ENCODE measurements at places on chromosomes 1 and 21.

DNA sequence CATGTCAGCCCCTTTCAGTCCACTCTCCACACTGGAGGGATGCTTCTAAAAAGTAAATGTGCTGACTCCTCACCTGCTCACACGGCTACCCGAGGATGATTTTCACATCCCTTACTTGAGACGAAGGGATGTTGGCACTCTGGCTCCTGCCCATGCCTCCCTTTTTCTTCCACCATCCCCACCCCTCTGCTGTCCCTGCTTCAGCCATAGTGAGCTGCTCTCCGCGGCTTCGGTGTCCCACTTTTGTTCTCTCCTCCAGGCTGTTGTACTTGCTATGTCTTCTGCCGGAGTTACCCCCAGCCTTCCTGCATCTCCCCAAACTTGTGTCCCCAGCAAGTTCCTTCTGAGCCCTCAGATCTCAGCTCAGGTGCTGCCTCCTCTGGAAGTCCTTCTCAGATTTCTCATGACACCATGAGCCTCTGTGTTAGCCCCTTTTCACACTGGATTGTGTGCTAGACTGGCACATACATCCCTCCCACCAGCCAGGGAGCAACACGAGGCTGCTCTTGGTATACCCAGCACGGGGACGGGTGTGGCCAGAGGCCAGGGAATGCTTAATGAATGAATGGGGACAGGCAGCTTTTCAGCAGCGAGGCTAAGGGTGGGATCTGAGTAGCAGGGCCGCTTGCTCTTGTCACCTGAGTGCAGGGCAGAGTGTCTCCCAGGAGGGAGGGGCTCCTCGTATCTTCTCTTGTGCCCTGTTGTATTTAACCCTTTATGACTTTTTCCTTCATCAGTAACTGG is 1.3 kb downstream of the ACOT11 start:
- DNase-seq: no peak

GRCh38 chr21:41466024-41466820 is 40.2 kb downstream of the MX1 start:
- no peak for DNase-seq

DNA sequence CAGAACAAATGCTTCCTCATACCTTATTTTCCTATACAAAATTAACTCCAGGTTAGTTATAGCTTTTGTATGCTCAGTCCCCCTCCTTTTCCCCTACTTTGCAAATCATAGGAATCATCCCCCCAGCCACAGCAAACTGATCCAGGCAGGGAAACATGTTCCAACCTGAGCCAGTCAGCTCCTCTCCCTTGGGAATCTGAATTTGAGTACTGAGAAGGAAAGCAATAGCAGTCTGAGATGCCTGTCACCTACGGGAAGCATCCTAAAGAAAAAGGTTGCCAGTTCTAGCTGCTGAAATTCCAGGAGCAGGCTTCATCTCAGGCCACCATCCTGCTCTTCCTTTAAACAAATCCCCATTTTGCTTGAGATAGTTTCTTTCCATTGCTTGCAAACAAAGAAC is 6.9 kb downstream of the ADSS2 start:
- no peak for DNase-seq

DNA sequence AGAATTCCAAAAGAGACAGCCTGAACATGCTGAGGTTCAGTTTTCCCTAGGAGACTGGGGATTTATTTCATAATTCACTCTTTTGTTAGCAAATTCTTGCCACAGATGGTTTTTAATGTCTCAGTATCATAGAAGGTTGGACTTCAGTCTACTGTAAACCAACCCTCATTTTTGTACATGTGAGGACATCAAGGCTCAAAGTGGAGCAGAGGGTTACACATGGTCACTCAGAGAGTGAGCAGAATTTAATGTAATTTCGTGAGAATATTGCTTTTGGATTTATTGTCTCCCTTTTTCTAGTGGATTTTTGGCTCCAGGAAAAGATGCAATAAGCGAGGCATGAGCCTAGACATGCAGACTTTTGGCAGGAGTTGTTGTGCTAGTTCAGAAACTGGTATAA is 210.8 kb upstream of the JUN start:
- DNase-seq: no peak

DNA sequence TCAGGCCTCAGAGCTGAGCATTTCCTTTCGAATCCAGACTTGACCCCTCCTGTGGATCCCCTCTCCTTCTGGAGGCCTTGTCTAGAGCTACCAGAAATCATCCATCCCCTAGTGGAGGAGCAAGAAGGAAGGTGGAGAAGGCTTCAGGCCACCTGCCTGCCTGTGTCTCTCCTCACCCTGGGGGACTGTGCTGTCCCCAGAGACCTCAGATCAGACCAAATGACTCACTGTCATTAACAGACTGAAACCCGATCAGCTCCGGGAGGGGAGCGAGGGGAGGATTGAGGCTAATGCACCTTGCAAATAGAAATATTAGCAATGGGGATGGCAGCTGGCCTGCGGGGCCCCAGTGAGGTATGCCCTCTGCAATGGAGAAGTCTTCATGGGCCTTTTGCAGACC is 2.1 kb downstream of the MYBPH start:
- DNase-seq: no peak

- DNase-seq: no peak
Measured at GRCh38 chr1:179951383-179952144, 3.0 kb upstream of the CEP350 start.

- DNase-seq: no peak
Measured at GRCh38 chr1:203200916-203201315, 14.4 kb upstream of the CHI3L1 start.

- no peak for DNase-seq
Measured at GRCh38 chr1:9840176-9840575, 16.4 kb upstream of the CLSTN1 start.

DNA sequence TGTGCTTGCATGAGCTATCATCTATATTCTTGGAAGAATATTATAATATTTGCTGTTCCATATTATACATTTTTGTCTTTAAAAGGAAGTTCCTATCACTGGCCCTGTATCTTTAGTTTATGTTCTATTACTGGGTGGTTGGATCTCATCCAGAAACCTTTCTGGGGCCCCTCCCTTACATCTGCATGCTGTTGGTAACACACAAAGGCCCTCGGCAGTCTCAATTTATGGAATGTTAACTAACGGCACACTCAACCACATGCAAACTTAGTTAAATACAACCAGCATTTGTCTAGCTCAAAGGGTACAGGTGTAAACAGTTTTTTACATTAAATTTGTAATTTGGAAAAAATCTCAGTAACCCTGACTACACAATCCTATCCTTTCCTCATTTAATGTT is 9.7 kb upstream of the HYI start:
- no peak for DNase-seq

- no peak for DNase-seq
Measured at GRCh38 chr1:46130121-46130520, 2.3 kb downstream of the PIK3R3 start.

- DNase-seq: no peak
Measured at GRCh38 chr1:183194527-183195141, 8.6 kb downstream of the LAMC2 start.

DNA sequence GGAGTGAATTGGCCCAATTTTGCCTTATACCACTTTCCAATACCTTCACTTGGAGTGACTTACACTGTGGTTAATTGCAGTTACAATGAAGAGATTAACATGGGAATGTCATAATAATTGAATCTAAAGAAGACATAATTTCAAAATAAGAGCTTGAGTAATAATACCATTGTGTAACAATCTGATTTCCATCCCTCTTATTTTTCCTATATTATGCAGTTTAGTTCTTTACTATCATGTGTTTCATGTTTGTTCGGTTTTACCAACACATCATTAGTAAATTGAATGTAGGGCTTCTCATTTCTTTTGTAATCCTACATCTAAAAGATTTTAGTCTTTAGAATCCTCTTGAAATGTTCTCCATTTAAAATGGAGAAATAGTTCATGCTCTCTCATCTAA is 19.2 kb upstream of the XPR1 start:
- no peak for DNase-seq

DNA sequence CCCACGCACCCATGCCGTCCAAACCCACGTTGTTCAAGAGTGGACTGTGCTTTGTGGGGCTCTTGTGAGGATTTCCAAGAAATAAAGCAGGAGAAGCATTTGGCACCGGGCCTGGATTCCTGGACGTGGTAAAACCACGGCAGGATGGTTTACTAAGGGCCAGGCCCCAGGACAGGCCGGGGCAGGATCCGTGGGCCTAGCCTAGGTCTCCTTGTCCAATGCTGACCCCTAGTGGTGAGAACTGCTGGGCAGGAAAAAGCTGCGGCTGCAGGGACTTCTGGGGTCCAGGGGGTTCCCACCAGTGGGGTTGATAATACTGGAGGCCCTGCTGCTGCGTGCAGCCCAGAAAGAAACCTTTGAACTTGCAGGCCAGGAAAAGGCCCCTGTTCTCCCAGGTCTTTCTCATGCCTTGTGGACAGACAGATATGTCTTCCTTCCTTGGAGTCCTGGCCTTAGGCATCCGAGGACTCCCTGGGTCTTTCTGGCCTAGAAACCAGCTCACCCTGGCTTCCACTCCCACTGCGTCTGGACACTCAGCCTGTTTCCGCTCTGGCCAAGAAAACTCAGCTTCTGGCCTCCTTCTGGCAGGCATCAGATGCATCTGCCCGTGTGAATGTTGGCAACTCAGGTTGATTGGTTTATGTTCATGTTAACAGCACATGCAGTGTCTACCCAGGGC is 106.9 kb upstream of the TMEM51 start:
- peak; percentile 9 for DNase-seq

DNA sequence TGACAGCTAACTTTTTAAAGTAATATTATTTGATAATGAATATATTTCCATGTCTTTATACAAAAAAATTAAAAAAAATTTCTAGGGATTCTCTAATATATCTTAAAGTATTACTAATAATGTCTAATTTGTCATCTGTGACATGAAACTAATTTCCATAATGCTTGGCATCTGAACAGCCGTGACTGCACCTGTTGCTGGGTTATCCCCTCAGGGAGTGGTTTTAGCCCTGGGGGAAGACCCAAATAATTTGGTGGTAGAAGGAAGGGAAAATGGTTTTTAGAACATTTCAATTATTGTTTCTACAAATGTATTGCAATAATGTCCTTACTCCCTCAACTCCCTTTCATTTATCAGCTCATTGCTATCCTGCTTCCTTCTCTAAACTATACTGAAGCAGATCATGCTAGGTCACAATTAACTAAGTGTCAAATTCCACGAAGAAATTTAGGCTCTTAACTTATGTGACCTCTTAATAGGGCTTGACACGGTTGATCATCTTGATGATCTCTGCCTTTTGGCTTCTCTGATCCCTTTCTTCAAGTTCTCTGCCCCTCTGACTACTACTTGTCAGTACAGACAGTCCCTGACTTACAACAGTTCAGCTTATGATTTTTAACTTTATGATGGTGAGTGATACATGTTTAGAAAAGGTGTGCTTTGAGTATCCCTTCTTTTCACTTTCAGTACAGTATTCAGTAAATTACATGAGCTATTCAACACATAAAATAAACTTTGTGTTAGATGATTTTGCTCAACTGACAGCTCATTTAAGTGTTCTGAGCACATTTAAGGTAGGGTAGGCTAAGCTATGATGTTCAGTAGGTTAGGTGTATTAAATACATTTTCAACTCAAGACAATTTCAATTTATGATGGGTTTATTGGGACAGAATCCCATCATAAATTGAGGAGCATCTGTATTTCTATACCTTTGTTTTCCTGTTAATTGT is 26.4 kb upstream of the DPH5 start:
- no peak for DNase-seq

DNA sequence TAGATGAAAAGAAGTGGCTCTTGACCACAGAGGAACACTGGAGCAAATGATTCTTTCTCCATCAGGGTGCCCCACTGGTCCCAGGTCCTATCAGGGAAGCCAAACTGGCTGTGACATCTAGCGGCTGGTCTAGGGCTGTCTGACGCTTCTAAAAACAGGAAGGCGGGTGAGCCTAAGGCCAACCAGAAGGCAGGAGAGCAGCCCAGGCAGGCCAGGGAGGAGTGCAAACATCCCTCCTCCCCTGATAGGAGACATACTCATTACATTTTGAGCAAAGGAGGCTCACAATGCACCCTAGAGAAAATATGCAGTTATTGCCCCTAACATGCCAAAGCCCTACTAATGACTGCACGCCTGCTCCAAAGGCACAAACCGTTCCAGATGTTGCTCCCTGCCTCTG is 10.4 kb upstream of the FOXE3 start:
- DNase-seq: no peak

GRCh38 chr1:202935844-202936243 is 8.8 kb upstream of the KLHL12 start:
- no peak for DNase-seq

GRCh38 chr1:69138172-69138571 is 429.6 kb upstream of the LRRC7 start:
- DNase-seq: no peak

- DNase-seq: no peak
Measured at GRCh38 chr21:18620436-18620835, 216.9 kb upstream of the TMPRSS15 start.

- DNase-seq: no peak
Measured at GRCh38 chr1:43673261-43673660, 23.3 kb downstream of the KDM4A start.

GRCh38 chr1:94236630-94237290 is 624 bp downstream of the ARHGAP29 start:
- no peak for DNase-seq

DNA sequence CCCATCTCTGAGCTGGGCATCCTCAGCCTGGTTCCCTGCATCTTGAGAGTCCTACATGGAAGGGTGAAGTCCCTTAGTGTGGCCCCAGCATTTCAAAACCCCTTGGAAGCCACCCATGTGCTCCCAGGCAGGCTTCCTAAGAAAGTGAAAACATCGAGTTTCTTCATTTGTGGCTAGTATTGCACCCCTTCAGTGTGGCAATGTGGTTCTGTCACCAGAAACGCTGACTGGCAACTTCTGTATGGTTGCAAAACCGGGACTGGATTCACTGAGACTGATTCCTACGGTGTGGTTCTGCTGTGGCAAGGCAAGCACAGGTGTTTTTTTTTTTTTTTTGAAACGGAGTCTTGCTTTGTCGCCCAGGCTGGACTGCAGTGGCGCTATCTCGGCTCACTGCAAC is 9.0 kb upstream of the IFNGR2 start:
- no peak for DNase-seq

DNA sequence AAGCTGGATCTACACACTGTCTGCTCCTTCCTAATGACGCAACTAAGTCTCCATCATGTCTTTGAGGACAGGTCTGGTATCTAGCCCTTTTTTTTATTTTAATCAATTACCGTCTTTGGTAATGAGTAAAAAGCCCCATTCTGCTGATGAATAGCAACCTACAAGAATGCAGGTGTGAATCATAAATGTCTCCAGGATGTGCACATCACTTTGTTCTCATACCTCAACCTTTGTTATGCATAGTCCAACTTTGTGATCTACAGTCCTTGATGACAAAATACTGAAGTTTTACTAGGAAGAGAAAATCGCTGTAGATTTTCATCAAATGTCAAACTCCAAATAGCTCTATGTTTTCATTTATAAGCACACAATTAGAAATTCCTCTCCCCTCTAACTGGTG is 39.3 kb downstream of the PLPPR5 start:
- no peak for DNase-seq

- no peak for DNase-seq
Measured at GRCh38 chr1:231420959-231421545, 1.0 kb downstream of the EGLN1 start.

All from NCI-H187 (cell line).